Mucosa of descending colon (tissue), 3 donors: ENCODE measurements at places on chromosomes 4 and X.

- no peak for DNase-seq
Measured at GRCh38 chr4:80367737-80368136, 32.2 kb downstream of the CFAP299 start.

- no peak for DNase-seq
Measured at GRCh38 chr4:7811536-7812191, 128.0 kb downstream of the AFAP1 start.

GRCh38 chr4:108483079-108483478 is 137.3 kb upstream of the RPL34 start:
- DNase-seq: no peak

- DNase-seq: no peak
Measured at GRCh38 chr4:73945140-73945539, 36.7 kb downstream of the PF4 start.

DNA sequence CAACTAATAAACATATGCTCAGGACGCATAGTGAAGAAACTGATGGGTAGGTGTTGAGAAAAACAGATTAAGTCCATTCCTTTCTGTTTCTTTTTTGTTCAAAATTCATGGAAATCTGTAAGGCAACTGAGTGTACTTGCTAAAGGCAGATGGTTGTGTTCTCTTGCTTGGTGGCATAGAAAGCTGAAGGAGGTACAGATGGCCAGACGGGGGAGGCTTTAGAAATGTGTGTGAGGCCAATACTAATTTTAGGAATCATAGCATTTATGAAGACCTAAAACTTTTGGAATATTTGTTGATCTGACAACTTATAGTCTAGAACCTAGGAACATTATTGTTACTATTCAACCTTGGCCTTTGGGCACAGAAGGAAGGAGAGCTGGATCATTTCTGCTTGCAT is 56.8 kb upstream of the EMCN start:
- no peak for DNase-seq

DNA sequence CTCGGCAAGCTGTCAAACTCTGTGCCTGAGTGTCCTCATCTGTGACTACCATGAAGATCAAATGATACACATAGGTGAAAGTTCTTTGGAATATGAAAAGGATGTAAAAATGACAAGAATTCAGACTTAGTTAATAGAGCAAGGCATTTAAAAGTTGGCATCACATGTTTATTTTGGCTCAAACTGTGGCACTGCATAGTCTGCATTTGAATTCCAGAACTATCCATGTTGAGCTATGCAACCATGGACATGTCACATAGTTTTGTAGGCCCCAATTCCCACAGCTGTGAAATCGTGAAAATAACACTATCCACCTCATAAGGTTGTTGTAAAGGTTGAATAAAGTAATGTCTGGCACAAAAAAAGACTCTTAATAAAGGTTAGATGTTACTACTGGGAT is 33.9 kb downstream of the AFF2 start:
- no peak for DNase-seq

- DNase-seq: peak; percentile 22
Measured at GRCh38 chrX:13432414-13433297, 112.8 kb upstream of the ATXN3L start.

GRCh38 chr4:174314770-174315169 is 31.1 kb downstream of the CEP44 start:
- no peak for DNase-seq

GRCh38 chr4:21692241-21692640 is 256.3 kb downstream of the KCNIP4 start:
- DNase-seq: no peak

- DNase-seq: no peak
Measured at GRCh38 chr4:163558539-163559044, 64.1 kb downstream of the TMA16 start.
